ENCODE measurements at places on chromosomes 11 and 22.

GRCh38 chr11:133821776-133822175, 23.5 kb downstream of the SPATA19 start:
- no peak for DNase-seq

- DNase-seq, result peak; percentile 68
Observed at GRCh38 chr11:42239188-42239587, 779.7 kb upstream of the LRRC4C start.

GRCh38 chr22:48365386-48365785, 1462.3 kb downstream of the BRD1 start:
- no peak for DNase-seq

- DNase-seq, result no peak
Observed at GRCh38 chr22:29717789-29718188, 2.0 kb upstream of the CABP7 start.

DNA sequence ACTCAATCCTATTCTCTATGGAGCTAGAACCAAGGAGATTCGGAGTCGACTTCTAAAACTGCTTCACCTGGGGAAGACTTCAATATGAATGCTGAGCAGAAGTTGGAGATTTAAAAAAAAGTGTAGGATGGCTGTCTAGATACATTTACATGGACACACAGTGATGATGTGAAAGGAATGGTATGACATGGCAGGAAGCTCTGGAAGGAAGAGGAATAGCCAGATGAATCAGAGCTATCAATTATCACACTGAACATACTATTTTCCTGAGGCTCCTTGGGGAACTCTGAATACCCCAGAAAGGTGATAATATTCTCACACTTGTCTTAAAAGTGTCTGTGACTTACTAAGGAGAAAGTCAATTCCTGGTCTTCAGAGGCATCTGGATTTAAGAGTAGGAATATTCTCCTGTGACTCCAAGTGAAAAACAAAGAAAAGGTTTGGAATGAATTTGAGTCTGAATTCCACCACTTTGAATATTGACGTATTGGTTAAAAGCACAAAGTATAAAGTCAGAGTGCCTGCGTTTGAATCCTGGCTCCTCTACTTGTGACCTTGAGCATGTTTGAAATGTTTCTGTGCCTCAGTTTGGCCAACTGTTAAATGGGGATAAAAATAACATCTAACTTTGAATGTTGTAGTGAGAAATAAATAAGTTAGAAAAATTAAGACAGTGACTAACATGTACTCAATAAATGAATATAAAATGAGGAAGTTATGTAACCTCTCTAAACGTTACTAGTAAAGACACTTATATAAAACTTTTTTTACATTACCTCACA, 1.3 kb downstream of the OR52D1 start:
- peak; percentile 6 for DNase-seq

GRCh38 chr11:75836417-75836816, 21.4 kb downstream of the UVRAG start:
- DNase-seq, result no peak

- no peak for DNase-seq
Observed at GRCh38 chr11:84870486-84870885, 756.7 kb downstream of the DLG2 start.

GRCh38 chr11:64067230-64067993, 31.7 kb downstream of the FLRT1 start:
- no peak for DNase-seq

GRCh38 chr11:102864724-102865123, 10.1 kb downstream of the MMP12 start:
- no peak for DNase-seq

DNA sequence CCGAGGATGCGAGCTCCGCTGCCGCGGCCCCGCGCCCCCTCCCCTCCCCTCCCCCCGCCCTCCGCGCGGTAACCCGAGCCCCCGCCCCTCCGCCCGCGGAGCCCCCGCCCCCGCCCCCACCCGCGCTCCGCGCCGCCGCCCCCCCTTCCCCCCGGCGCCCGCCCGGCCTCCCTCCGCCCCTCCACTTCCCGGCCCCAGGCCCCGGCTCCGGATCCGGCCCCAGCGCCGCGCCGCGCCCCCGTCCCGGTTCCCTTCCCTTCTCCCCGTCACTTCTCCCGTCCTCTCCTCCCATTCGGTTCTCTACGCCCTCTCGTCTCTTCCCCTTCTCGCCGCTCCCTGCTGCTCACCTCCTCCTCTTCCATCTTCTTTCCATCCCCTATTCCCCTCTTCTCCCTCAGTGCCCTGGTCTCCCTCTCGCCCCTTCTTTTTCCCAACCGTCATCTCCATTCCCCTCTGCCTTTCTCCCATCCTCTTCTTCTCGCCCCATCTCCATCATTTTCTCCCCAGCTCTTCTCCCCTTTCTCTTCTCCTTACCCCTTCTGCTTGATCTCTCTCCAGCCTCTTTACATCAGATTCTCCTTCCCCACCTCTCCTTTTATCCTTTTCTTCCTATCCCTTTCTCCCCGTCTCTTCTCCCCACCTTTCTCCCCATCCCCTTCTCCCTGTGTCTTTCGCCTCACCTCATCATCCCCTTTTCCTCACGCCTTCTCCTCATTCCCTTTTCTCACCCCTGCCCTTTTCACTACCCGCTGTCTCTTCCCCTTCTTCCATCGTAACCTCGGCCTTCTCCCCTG, at the start of gene DCHS1:
Gene DCHS1, minus strand, starts transcription at position 20 of the 794 bp plus-strand sequence. CDS start 14,196 bp downstream, outside the sequence.
- no peak for DNase-seq

- no peak for DNase-seq
Observed at GRCh38 chr11:131649856-131650255, 279.4 kb downstream of the NTM start.

- DNase-seq, result no peak
Observed at GRCh38 chr11:1748636-1749394, 1.6 kb downstream of the IFITM10 start.

DNA sequence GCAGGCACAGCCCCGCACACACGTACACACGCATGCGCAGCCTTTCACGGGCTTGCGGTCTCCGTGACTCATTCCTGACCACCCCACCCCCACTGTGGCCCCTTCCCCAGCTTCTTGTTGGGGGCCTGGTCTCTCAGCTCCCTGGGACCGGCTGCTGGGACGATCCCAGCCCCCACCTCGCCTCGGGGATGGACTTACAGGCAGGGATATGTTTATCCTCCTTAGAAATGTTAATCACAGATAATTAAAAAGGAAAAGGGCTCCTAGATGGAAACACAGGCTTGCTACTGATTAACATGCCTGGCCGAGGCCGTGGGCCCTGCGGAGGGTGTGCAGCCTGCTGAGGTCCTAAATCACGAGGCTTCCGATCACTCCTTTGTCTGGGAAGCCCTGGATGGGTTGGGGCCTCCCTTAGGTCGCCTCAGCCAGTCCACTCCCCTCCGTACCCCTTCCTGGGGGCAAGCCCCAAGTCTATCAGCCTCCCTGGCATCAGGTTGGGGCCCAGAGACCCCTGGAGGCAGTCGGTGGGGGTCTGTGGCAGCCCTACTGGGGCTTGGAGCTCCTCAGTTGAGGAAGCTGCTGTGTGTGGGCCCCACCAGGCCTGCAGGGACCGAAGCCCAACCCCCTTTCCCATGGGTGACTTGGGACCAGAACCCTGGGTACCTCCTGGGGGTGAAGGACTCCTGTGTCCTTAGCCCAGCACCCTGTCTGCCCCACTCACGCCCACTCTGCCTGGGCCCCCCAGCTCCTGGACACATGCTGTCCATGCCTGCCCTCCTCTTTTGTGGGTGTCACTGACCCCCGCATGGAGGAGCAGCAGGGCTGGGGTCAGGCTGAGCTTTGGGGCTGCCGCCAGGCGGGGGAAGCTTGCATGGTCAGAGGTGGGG, 20.6 kb downstream of the TSPAN4 start:
- DNase-seq, result no peak

- no peak for DNase-seq
Observed at GRCh38 chr22:20026996-20027601, 6.2 kb downstream of the TANGO2 start.

DNA sequence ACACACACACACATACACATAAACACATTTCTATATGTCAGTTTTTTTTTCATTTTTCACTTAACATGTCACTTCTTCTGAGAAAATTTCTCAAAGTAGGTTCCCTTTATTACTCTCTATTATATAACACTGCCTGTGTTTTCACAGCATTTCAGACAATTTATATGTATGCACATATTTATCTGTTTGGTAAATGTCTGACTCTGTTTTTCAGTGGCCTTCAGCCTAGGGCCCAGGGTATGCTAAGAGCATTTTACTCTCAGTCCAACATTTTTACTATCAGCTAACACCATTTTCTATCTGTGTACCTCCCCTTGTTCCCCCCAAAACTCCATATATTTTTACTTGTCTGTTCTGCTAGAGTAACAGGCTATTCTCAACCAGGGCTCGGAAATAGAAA, 92.3 kb downstream of the ANO3 start:
- no peak for DNase-seq

- no peak for DNase-seq
Observed at GRCh38 chr22:42560781-42561180, 7.0 kb downstream of the SERHL2 start.

DNA sequence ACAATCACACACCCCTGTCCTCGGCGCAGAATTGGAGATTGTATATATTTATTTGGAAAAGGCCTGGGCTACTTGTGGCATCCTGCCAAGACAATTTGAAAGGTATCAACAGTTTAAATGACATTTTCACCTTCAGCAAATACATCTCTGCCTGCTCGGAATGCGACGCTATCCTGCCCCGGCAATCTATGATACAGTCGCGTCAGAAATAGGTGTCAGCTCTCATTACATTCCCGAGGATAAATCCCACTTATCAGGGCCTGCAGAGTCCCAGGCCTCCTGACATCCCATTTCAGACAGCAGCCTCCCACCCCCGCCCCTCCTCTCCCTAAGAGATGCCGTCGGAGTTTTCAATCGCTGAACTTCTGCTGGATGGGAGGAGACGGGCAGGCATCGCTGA, 114.7 kb downstream of the BRD1 start:
- no peak for DNase-seq

DNA sequence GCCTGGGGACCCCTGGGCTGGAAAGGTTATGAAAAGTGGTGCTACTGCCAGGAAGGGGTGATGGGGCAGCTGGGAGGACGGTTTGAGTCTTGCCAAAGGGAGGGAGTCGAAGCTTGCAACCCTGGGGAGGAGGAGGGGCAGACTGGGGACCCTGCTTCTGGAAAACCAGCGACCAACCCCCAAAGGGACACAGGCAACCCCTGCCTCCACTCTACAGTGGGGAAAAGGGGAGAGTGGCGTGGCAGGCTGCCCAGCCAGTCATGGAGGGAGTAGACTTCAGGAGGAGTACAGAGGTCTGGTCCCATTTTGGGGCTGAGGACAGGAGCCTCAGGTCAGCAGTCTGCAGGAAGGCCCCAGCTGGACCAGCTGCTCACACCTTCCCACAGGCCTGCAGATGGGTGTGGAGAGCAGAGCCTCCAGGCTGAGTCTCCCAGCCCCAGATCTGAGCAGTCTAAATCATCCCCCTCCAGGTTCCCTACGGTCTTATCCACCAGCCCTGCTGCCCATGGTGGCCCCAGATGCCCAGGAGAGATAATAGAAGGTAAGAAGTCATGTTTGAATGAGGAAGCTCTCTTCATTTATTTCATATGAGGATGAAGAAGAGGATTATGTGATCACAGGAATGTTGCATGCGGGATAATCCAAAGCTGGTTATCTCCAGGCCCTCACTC, 3.3 kb downstream of the DDT start:
- DNase-seq, result no peak

- DNase-seq, result no peak
Observed at GRCh38 chr11:57513911-57514537, 1.5 kb downstream of the SLC43A1 start.

DNA sequence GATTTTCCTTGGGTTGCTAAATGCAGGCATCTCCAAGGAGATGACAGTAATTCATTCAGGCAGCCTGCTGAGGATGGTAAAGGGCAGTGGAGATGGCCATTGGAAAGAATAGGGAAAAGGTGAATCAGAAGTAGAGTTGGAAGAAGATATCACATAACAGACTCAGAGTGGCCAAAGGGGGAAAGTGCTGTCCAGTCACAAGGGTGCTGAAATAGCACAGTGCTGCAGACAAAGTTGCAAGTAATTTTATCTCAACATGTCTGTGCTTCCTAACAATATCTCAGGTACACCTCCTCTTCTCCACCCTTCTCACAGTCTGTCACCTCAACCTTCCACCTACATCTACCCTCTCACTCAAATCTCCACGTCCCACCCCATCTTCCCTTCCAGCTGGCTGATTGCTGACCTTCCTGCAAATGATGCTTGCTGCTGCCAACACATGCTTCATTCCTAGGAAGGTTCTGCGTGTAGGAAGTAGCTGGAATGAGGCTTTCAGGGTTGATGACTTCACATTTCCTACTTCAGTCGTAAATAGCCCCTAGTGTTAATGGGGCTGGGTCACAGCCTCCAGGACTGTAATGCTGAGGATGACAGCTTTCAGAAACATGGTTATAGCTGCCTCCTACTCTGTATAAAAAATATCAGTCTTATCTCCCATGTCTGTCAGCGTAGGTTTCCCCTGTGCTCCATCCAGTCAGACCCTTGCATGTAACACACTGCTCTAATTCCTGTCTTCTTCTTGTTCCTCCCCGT, 123.9 kb downstream of the CTNND1 start:
- DNase-seq, result peak; percentile 0

DNA sequence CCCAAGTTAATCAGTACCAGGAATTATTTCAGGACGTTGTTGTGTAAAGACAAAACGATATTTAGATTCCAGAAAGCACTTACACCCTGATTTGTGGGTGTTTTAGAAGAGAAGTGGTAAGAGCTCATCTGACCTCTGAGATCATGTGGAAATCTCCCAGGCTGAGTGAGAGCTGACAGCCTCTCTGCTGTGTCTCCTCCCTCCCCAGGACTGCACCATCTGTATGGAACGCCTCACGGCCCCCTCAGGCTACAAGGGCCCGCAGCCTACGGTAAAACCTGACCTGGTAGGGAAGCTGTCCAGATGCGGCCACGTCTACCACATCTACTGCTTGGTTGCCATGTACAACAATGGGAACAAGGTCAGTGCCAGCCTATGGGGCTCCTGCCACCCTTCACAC, 20.0 kb downstream of the DTX4 start:
- no peak for DNase-seq

DNA sequence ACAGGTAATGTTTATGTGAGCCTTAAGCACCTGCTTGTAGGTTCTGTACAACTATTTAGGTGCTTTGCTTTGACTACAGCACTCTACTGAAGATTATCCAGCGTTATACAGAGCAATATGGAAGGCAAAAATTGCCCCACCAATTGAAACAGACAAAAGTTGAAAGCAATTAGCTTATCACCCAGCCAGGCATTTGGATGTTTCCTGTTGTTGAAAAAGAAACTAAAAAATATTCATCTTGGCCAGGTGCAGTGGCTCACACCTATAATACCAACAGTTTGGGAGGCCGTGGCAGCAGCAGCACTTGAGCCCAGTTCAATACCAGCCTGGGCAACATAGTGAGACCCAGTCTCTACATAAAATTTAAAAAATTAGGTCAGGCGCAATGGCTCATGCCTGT, 18.5 kb downstream of the ATL3 start:
- DNase-seq, result no peak

DNA sequence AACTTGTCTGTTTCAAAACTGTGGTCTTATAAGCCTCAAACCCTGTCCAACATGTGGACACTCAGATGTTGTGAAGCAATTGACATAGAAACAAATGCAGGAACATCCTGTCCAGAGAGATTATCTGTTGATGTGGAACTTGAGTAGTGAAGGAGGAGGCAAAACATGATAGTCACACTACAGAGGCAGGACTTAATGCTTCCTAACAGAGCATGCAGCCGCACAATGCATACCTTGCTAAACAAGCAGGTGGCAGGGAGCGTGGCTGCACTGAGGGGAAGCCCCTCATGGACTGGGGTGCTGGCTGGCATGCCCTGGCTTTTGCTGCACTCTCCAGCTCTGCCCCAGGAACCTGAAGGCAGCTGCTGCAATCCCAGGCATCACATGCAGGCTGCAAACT, 5.3 kb downstream of the C22orf39 start:
- no peak for DNase-seq

- DNase-seq, result no peak
Observed at GRCh38 chr11:72333661-72334060, 89.7 kb upstream of the PHOX2A start.

- no peak for DNase-seq
Observed at GRCh38 chr22:24727218-24727851, 47.2 kb downstream of the PIWIL3 start.

Measured in GM04503 (cell line).